ENCODE measurements at places on chromosomes 1 and 21. TPM values are rescaled to one million over a fixed set of nuclear protein-coding genes. Genes with fewer than 3 reads are reported as not detected.

GRCh38 chr1:230807561-230808280 lies 60.5 kb downstream of the CAPN9 start:
- no peaks in the 10 kb centered on the region for H3K4me1 ChIP-seq
- no peak for DNase-seq
- H3K36me3 ChIP-seq = no peaks in the 10 kb centered on the region
- no peak overlapping the region for H3K27ac ChIP-seq
- H3K4me3 ChIP-seq = no peak overlapping the region
- H3K27me3 ChIP-seq = peaks cover 2% of the 10 kb centered on the region

GRCh38 chr1:55610203-55610602 lies 395.0 kb upstream of the USP24 start:
- DNase-seq = no peak
- H3K4me3 ChIP-seq = no peak overlapping the region
- no peaks in the 10 kb centered on the region for H3K4me1 ChIP-seq
- no peaks in the 10 kb centered on the region for H3K27me3 ChIP-seq

DNA sequence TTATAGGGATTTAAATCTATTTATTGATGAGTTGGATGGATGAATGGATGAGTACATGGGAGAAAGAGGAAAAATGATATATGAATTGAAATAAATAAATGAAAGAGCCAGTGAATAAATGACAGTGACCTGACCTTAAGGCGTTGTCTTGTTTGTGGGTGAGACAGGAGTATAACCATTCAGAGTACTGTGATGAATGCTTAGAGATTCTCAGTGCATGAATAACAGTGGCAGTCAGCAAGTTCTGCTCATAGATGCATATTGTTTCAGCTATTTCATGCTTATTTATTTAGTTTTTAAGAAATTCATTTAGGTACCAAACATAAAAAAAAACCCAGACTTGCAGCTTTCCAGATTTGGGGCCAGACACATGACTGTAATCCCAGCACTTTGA lies 116.4 kb downstream of the FGGY start:
- no peaks in the 10 kb centered on the region for H3K36me3 ChIP-seq
- peaks cover 2% of the 10 kb centered on the region for H3K4me1 ChIP-seq
- no peak overlapping the region for H3K27ac ChIP-seq
- no peak overlapping the region for H3K4me3 ChIP-seq
- DNase-seq = no peak
- no peaks in the 10 kb centered on the region for H3K27me3 ChIP-seq

DNA sequence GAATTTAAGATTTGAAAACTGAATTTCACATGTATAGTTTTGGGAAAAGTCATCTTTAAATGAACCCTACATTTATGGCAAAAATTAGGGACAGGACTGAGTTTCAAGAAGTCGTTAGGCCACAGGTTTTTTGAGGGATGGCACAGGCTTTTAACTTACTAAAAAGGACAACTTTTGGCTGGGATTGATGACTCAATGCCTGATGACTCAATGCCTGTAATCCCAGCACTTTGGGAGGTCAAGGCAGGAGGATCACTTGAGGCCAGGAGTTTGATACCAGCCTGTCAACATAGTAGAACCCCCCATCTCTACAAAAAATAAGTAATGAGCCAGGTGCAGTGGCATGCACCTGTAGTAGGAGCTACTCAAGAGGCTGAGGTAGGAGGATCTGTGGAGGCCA lies 15.9 kb downstream of the UCK2 start:
- H3K36me3 ChIP-seq = no peaks in the 10 kb centered on the region
- H3K27ac ChIP-seq = peak overlapping the region; percentile 53
- DNase-seq = peak; percentile 36
- H3K4me3 ChIP-seq = no peak overlapping the region

DNA sequence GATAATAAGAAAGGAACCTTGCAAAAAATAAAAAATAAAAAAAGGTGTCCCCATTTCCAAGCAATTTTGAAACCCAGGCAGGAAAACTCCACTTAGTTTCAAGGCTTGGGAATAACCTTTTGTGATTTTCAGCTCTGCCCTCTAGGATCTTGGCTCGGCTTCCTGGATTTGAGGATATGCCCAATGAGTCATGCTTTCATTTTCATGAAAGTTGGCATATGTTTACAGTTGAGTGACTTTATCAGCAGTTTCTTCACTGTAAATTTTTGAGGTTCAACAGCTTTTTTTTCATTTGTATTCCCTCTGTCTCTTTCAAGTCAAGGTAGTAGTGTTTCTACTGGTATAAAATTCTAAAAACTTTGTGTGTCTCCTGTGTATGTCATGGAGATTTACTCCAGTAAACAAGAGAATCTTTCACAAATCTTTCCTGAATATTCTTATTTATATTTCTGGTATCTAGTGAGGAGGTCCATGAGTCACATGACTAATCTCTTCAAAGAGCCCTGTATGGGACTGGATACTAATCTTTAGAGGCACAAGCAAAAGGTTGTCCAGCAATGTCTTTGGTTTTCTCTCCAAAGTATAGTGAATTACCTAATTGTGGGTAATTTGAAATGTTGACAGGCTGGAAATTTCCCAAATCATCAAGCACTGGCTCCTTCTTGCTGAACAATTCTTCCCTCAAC lies 335.3 kb downstream of the BRINP2 start:
- DNase-seq = no peak
- no peak overlapping the region for H3K4me3 ChIP-seq
- H3K27ac ChIP-seq = no peak overlapping the region
- H3K27me3 ChIP-seq = no peaks in the 10 kb centered on the region
- H3K36me3 ChIP-seq = no peaks in the 10 kb centered on the region

- peaks cover 7% of the 10 kb centered on the region for H3K27me3 ChIP-seq
- H3K27ac ChIP-seq = no peak overlapping the region
- H3K4me1 ChIP-seq = no peaks in the 10 kb centered on the region
- no peak for DNase-seq
Observed at GRCh38 chr1:111487133-111487532, 13.3 kb downstream of the C1orf162 start.

GRCh38 chr21:45949928-45950739 lies 31.4 kb upstream of the COL6A1 start:
- peaks cover 15% of the 10 kb centered on the region for H3K27me3 ChIP-seq
- DNase-seq = no peak
- no peaks in the 10 kb centered on the region for H3K36me3 ChIP-seq
- peaks cover 9% of the 10 kb centered on the region for H3K4me1 ChIP-seq

- H3K4me1 ChIP-seq = peaks cover 5% of the 10 kb centered on the region
- H3K36me3 ChIP-seq = no peaks in the 10 kb centered on the region
- DNase-seq = peak; percentile 48
- H3K27ac ChIP-seq = no peak overlapping the region
- no peak overlapping the region for H3K4me3 ChIP-seq
- H3K27me3 ChIP-seq = no peaks in the 10 kb centered on the region
Observed at GRCh38 chr1:229388897-229389580, 44.9 kb downstream of the ACTA1 start.

Gene GBP6
- total RNA-seq = under 0.01 TPM

Gene ST6GALNAC5
- 1.3 TPM for total RNA-seq
